ENCODE measurements at places on chromosomes 4 and X. TPM values are rescaled to one million over a fixed set of nuclear protein-coding genes. Genes with fewer than 3 reads are reported as not detected.

GRCh38 chrX:133364196-133364595 lies 51.1 kb downstream of the GPC4 start:
- no peaks in the 10 kb centered on the region for H3K4me1 ChIP-seq
- no peaks in the 10 kb centered on the region for H3K36me3 ChIP-seq
- DNase-seq: no peak
- H3K27me3 ChIP-seq: peaks cover 2% of the 10 kb centered on the region

DNA sequence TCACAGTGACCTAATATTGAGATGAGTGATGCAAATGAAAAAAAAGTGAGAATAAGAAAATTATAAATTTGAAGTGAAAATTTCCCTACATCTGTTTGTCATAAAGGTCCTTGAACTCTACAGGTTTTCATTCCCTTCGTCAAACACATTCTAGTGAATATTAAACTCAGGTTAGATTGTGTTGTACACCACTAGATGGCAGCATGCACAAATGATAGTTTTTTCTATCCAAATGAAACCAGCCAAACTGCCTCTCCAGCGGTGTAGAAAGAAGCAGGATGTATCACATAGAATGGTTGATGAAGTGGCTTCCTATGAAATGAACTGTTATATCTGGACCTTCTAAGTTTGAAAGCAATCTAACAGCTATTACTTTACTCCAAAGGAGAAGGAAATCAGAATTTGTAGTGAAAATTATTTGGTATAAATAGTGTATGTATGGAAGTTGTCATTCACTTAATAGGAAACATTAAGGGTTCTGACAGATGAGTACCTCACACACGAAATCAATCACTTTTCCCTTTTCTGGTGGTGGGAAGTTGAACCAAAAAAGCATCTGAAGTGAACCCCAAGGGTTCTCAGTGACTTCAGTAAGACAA lies 382.7 kb downstream of the UNC5C start:
- peaks cover 16% of the 10 kb centered on the region for H3K27me3 ChIP-seq
- H3K4me3 ChIP-seq: no peak overlapping the region
- no peaks in the 10 kb centered on the region for H3K36me3 ChIP-seq

The ADH4 gene
- not detected for total RNA-seq

DNA sequence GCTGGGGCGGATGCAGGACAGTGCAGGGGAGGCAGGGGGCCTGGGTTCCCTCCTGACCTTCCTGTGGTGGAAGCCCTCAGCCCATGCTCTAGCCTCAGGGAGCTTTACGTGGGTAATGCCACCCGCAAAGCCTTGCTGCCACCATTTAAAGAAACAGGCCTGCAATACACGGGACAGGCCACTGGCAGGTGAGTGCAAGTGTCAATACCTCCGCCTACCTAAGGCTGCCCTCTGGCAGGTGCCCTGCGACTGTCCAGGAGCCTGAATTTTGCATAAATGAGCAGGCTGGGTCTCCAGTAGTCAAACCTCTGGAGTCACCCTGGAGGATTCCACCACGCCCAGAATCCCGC lies 5.9 kb downstream of the CRMP1 start:
- no peak overlapping the region for H3K4me3 ChIP-seq
- peaks cover 74% of the 10 kb centered on the region for H3K27me3 ChIP-seq
- peaks cover 4% of the 10 kb centered on the region for H3K4me1 ChIP-seq
- DNase-seq: no peak

DNA sequence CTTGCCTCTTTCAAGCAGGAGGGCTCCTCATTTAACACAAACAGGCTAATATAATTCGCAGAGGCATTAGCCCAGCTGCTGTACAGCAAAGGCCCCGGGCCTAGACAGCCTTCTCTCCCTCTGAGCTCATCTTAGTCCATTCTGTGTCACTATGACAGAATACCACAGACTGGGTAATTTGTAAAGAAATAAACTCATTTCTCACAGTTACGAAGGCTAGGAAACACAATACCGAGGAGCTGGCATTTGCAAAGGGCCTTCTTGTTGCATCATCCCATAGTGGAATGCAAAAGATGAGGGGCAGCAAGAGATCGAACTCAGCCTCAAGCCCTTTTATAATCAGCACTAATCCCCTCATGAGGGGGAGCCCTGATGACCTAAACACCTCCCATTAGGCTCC lies 48.5 kb downstream of the TSPAN5 start:
- peaks cover 44% of the 10 kb centered on the region for H3K4me1 ChIP-seq
- no peaks in the 10 kb centered on the region for H3K27me3 ChIP-seq
- no peak overlapping the region for H3K27ac ChIP-seq
- no peak for DNase-seq
- no peak overlapping the region for H3K4me3 ChIP-seq

DNA sequence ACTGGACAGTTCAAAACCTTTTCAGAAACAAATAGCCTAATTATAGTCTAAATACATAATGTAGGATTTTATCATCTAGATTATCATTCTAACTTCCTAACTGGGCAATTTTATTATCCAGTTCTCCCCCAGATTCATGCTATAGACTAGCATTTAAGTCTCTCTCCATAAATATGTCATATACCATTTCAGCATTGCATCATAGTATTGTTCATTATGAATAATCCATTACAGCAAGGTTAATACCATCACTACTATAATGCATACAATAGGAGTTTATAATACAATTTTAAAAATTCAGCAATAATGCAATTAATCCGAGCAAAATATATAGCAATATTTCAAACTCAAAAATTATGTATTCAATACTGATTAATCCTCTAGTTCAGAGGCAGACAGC lies 77.4 kb downstream of the PDGFC start:
- no peaks in the 10 kb centered on the region for H3K4me1 ChIP-seq
- no peak for DNase-seq
- H3K27ac ChIP-seq: no peak overlapping the region
- no peaks in the 10 kb centered on the region for H3K36me3 ChIP-seq
- no peaks in the 10 kb centered on the region for H3K27me3 ChIP-seq
- no peak overlapping the region for H3K4me3 ChIP-seq

DNA sequence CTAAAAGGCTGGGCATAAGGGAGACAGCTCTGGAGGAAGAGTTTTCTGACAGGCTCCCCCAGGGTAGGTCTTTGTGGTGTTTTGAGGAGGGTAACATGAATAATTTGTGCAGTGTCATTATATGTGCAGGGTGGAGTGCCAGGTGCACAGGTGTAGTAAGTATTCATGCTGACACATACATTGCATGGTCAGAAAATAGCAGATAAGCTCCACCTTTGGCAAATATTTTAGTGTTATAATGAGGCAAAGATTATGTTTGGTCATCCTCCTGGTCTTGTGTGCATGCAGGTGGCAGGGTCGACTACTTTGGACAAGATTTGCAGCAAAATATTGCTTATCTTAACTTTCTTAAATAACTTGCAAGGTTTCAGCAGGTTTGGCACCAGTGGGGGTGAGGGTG lies 910.4 kb upstream of the PCDH10 start:
- H3K27me3 ChIP-seq: no peaks in the 10 kb centered on the region
- H3K4me3 ChIP-seq: no peak overlapping the region
- H3K4me1 ChIP-seq: no peaks in the 10 kb centered on the region
- H3K36me3 ChIP-seq: no peaks in the 10 kb centered on the region
- DNase-seq: no peak

The WAS gene
- total RNA-seq: 165 TPM

The TMPRSS11B gene
- not detected for total RNA-seq

DNA sequence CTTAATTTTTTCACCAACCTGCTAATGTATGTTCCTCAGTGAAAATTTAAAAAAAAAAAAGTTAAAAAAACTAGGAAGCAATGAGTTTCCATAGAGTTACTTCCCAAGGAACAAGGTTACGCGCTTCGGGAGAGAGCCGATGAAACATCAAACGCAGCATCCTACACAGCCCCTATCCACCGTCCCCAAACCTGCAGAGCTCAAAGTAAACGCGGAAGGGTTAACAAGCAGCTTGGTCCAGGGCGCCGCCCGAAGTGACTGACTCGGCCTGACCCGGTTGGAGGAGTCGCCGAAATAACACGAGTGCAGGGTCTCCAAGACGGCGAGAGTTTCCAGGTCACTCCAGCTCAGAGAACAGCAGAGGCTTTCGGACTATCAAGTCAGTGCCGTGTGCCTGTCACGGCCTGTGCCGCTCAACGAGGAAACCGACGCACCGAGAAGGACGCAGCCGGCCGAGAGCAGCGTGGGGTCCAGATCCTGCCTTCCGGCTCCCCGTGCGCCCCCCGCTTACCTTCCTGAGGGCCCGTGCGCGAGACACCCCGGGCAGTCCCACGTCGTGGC lies 512 bp downstream of the NOP14 start:
- H3K4me1 ChIP-seq: peaks cover 39% of the 10 kb centered on the region
- peak; percentile 50 for DNase-seq
- H3K36me3 ChIP-seq: peaks cover 21% of the 10 kb centered on the region
- H3K27ac ChIP-seq: peak overlapping the region; percentile 83
- H3K4me3 ChIP-seq: peak overlapping the region; percentile 81
- peaks cover 3% of the 10 kb centered on the region for H3K27me3 ChIP-seq

DNA sequence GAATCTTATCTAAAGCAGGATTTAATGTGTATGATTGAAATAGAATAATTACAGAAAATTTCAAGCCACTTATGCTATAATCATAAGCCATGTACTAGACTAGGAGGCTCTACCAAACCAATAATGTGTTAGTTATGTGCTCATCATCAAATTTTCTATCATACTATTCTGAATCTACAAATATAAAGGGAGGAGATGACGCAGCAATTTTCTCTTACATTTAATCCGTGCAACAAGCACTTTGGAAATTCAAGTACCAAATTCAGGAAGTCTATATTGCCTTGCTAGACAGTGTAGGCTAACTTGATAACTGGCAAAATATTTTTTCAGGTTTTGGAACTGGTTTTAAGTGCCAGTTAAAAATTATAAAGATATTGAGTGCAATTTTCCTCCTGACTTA lies 283.5 kb downstream of the C4orf33 start:
- H3K4me1 ChIP-seq: no peaks in the 10 kb centered on the region
- H3K4me3 ChIP-seq: no peak overlapping the region
- peaks cover 5% of the 10 kb centered on the region for H3K27me3 ChIP-seq
- H3K36me3 ChIP-seq: no peaks in the 10 kb centered on the region
- H3K27ac ChIP-seq: no peak overlapping the region

GRCh38 chrX:147069926-147070325 lies 255.4 kb upstream of the CXorf51A start:
- no peak overlapping the region for H3K27ac ChIP-seq
- no peaks in the 10 kb centered on the region for H3K36me3 ChIP-seq
- no peak overlapping the region for H3K4me3 ChIP-seq
- no peaks in the 10 kb centered on the region for H3K27me3 ChIP-seq
- no peaks in the 10 kb centered on the region for H3K4me1 ChIP-seq

DNA sequence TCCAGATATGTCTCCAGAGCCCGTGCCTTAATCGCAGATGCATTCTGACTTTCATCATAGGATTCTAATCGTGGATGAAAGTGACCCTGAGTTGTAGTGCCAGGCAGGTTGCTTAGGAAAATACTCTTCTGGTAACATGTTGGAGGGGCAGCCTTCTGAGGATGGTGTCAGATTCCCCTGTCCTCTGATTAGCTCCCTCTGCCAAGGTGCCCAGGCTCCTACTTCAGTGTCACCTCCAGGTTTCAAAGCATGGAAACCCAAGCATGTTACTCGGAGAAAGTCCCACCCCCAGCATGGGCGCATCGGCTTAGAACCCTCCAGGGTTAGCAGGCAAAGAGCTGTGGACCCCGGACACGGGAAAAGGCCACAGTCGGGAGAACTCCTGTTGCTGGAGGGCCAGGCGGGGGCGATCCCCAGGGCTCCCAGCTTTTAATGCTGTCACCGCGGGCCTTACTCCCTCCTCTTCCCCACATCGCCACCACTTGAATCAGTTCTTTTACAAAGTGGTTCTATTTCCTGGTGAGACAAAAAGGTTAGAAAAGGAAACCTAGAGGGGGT lies 44.5 kb downstream of the TRIM2 start:
- H3K36me3 ChIP-seq: no peaks in the 10 kb centered on the region
- peaks cover 4% of the 10 kb centered on the region for H3K27me3 ChIP-seq
- H3K4me3 ChIP-seq: peak overlapping the region; percentile 84
- peak overlapping the region; percentile 89 for H3K27ac ChIP-seq
- H3K4me1 ChIP-seq: peaks cover 26% of the 10 kb centered on the region
- DNase-seq: no peak

DNA sequence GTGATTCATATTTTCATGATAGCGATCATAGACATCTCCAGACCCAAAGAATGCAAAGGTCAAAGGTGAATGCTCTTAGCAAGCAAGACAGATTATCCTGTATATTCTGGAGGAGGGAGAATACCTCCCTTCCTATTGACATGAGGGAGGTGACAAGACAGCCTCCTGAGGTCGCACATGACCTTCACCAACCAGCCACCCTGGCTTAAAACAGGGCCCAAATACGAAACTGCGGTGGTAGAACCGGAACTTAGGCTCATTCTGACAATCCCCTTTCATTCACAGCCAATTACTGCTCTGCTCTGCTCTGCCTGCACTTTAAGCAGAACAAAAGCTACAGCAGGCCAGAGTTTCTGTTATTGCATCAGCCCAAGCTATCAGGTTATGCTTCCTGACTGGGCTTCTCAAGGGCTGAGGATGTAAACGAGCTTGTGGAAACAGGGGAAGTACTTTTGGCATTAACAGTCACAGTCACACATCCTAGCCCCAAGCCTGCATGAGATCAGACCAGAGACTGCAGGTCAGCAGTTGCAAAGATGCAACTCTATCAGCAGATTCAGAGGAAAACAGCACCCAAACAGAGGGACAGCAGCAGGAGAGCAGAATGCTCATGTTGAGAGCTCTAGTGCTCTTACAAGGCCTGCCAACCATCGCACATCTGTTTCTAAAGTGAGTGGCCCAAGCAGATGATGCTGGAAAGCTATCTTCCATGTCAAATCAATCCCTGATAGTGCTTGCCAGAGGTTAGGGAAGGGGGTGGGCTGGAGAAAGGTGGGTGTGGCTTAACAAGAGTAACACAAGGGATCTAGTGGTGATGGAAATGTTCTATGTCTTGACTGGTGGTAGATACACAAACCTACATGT lies 51.3 kb upstream of the MAP3K15 start:
- H3K27ac ChIP-seq: peak overlapping the region; percentile 61
- H3K4me1 ChIP-seq: peaks cover 29% of the 10 kb centered on the region
- H3K36me3 ChIP-seq: peaks cover 30% of the 10 kb centered on the region
- DNase-seq: peak; percentile 19

The CCNB3 gene
- 0.82 TPM for total RNA-seq

DNA sequence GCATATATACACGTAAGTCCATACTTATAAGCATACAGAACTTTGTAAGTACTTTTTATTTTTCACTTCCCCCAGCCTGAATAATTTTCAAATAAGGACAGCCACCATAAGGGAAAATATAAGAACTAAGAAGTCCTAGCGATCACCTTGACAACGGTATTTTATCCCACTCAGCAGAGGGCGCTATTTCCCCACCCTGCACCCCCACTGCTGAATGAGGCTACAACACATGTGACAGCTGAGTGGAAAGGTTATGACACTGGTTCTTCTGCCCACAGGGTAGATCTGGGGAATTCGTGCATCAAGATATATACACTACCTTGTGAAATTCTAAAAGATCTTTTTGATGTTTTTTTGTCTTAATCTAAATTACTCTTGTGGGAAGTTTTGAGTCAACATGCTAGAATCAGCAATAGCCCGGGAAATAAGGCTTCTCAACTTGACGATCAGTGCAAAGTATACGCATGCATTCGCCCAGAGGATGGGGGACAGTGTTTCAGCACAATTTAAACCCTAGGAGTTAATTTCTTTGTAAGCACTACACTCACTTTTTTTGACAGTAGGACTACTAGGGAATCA lies 151.5 kb downstream of the CORIN start:
- peaks cover 17% of the 10 kb centered on the region for H3K27me3 ChIP-seq
- H3K27ac ChIP-seq: no peak overlapping the region
- H3K4me1 ChIP-seq: no peaks in the 10 kb centered on the region
- no peaks in the 10 kb centered on the region for H3K36me3 ChIP-seq
- H3K4me3 ChIP-seq: no peak overlapping the region

The AADAT gene
- total RNA-seq: not detected

All from activated CD4-positive, alpha-beta T cell treated with anti-CD3 and anti-CD28 coated beads, Interleukin-2, amount 10 ng/mL, durations not matched to agents 7 days and 5 days (primary cell).